ENCODE measurements at places on chromosomes 7 and 10.

DNA sequence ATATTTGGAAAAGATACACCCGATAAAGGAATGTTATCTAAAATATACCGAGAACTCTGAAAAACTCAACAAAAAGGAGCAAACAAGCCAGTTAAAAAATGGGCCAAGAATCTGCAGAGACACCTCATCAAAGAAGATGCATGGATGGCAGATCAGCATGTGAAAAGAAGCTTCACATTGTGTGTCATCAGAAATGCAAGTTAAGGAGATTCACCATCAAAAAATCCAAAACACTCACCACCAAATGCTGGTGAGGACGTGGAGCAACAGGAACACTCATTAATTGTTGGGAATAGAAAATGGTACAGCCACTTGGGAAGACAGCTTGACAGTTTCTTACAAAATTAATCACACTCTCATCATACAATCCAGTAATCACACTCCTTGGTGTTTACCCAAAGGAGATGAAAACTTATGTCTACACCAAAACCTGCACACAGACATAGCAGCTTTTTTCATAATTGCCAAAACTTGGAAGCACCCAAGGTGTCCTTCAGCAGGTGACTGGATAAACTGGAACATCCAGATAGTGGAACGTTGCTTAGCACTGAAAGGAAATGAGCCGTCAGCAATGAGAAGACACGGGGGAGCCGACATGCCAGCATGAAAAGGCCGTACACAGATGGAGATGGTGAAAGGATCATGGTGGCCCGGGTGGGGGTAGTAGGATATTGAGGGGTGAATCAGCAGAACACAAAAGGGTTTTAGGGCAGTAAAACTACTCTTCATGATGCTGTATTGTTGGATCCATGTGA is 27.9 kb upstream of the PWWP2B start:
- ATAC-seq, result no peak

DNA sequence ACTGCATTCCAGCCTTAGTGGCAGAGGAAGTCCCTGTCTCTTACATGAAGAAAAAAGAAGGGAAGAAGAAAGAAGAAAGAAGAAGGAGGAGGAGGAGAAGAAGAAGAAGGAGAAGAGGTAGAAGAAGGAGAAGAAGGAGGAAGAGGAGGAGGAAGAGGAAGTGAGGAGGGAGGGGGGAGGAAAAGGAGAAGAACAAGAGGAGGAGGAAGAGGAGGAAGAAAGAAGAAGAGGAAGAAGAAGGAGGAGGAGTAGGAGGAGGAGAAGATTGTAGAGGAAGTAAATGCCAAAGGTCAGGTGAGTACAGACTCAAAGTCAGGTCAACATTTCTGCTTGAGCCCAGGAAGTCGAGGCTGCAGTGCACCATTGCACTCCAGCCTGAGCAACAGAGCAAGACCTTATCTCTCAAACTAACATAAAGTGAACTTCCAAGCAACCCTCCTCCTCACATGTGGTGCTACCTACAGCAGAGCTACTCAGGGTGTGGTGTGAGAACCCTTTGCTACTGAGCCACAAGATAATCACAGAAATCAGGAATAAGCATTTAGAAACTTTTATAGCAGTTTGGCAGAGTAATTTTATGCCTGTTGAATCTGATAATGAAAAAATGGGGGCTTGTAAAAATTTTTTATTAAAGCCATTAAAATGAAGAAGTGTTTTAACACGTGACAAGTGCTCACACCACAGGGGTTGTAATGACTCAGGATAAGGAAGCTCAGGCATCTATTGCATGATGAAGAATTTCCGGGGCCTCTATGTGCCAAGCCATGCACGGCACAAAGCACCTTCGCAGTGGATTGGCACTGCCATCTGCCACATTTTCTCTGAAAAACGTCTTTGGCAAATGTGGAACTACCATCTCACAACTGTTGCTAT is 224.9 kb upstream of the AUTS2 start:
- ATAC-seq, result no peak

DNA sequence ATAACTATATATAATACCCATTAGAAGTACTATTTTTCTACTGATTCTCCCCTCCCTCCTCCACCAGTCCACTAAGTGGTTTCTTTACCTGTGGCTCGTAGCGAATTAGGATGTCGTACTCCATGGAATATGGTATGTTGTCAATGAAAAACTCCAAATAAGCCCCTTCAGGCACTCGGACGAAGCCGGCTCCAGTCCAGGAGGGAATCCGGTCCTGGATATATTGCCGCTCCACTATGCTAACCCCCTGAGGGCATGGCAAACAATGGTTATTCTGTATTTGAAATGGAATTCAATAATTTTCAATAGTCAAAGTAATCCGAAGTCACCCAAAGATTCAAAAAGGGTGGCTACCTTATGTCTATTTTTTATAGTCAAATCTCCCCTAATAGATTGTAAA is 40.1 kb downstream of the LAMB1 start:
- ATAC-seq, result no peak

- ATAC-seq, result no peak
These were observed 139.2 kb downstream of the C10orf105 start for GRCh38 chr10:71580415-71580814.

GRCh38 chr7:27784399-27785053 is 44.6 kb downstream of the TAX1BP1 start:
- peak; percentile 74 for ATAC-seq

GRCh38 chr10:89032141-89032891 is 41.7 kb downstream of the FAS start:
- ATAC-seq, result peak; percentile 95

- ATAC-seq, result no peak
These were observed 76.5 kb downstream of the ADCY1 start for GRCh38 chr7:45650404-45651394.

DNA sequence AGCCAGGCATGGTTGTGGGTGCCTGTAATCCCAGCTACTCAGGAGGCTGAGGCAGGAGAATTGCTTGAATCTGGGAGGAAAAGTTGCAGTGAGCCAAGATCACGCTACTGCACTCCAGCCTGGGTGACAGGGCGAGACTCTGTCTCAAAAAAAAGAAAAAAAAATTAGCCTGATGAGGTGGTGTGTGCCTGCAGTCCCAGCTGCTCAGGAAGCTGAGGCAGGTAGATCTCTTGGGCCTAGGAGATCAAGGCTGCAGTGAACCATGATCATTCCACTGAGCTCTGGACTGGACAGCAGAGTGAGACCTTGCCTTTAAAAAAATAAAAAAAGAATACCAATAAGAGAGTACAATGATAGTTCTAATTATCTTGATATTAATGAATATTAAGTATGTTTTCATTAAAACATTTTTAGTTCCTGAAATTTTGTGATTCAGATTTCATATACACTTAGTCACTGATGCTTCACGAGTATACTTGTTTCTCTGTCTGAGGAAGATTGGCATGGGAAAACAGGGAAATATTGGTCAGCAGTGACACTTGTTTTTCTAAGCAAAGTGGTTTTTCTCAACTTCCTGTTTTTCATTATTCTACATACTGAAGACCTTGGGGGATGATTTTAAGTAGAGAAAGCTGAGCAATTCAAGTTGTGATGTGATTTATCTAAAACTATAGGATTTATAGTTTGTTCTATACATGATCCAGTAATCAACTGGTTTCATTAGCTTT is 76.8 kb downstream of the ADK start:
- peak; percentile 71 for ATAC-seq

DNA sequence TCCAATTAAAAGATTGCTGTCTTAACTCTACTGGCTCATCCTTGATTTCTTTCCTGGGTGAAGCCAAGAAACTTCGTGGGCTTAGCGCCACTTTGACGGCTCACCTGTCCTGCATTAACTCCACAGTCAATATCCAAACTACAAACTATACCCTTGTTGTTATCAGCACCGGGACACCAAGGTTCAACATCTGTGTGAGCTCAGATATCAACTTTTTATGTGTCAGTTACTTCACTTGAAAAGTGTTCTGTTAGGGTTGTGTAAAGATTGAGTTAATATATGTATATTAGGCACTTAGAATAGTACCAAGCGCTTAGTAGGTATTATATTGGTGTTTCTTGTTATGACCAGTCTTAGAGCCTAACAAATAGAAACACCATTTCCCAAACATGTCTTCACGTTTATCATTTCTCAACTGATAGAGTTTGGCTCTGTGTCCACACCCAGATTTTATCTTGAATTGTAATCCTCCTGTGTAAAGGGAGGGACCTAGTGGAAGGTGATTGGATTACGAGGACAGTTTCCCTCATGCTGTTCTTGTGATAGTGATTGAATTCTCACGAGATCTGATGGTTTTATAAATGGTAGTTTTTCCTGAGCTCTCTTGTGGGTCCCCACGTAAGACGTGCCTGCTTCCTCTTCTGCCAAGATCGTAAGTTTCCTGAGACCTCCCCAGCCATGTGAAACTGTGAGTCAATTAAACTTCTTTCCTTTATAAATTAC is 19.0 kb upstream of the ST8SIA6 start:
- ATAC-seq, result no peak

- no peak for ATAC-seq
These were observed 15.9 kb downstream of the FAM149B1 start for GRCh38 chr10:73183667-73184281.

DNA sequence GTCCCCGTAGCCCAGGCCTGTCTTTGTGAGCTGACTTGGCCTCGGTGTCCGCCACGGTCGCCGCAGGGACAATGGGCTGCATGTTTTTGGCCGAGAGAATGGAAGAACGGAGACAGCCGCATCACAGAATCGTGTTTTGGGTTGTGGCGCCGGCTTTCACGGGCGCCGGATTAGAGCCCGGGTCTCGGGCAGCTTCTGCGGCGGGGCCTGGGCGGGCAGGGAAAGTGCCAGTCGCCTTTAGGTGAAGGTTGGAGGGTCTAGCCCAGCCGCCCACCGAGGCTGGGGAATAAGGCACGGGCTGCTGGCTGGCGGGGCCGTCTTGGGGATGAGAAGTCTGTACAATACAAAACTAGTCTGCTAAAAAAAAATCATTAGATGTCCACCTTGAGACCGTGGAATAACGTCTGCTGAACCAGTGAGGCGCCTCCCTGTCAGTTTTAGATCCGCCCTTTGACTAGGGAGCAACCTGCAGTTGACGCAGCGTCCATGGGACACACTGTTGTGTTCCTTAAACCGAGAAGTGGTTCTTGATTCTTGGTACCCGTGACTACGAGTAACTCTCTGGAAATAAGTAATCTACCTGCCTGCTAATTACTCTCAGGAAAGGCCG is 577 bp downstream of the DNAJB9 start:
- ATAC-seq, result peak; percentile 37

DNA sequence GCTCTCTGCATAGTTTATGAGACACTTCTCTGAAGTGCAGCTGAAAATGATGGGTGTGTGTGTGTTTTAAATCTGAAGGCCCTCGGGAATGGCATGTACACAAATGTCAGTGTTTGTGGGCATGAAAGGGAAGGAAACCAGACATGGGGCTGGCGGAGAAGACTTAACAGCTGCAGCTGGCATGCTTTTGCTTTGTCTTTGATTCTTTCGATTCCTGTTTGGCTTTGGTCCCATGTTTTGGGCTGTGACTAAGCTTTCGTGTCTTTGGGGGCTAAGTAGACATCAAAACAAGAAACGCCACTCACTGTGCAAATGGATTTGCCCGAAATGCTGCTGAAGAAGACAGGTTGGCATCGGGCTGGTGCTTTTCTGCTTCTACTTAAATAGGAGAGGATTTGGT is 179.3 kb downstream of the PFKFB3 start:
- ATAC-seq, result peak; percentile 88

DNA sequence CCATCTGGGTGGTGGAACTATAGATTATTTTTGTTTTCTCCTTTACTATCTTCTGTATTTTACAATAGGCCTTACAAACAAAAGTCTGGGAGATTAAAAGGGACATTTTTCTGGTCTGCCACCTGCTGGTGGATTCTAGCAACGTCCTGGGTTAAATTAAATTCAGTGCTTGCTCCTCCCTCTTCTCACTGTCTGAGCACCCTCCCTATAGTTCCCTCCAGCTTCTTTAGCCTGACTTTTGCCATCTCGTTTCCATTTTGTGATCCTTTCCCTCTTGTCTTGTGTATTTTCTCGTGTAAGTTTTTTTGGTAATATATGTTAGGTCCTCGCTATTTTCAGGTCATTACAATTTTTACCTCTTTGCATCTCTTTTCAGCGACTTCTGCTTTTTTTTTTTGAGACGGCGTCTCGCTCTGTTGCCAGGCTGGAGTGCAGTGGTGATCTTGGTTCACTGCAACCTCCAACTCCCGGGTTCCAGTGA is 16.1 kb downstream of the ANKRD16 start:
- ATAC-seq, result peak; percentile 79

DNA sequence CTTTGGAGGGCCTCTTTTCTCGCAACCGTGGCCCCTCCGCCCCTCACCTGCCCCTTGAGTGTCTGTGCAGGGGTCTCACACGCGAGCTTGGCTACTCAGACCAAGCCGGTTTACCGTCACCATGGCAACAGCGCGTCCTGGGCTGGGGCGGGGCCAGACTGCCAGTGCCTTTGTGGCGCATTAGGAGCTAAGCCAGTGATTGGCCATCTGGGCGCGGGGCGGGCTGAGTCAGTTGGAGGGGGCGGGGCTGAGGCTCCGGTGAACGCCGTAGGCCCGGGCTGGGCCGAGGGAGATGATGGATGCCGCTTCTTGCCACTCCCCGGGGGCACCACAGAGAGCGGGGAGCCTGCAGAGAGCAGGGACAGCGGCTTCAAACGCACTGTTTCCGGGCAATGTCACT is 48.7 kb upstream of the FXYD4 start:
- peak; percentile 100 for ATAC-seq

GRCh38 chr7:148289630-148290029 is 300.9 kb upstream of the C7orf33 start:
- ATAC-seq, result no peak

GRCh38 chr10:82515256-82515655 is 640.3 kb downstream of the NRG3 start:
- ATAC-seq, result no peak

DNA sequence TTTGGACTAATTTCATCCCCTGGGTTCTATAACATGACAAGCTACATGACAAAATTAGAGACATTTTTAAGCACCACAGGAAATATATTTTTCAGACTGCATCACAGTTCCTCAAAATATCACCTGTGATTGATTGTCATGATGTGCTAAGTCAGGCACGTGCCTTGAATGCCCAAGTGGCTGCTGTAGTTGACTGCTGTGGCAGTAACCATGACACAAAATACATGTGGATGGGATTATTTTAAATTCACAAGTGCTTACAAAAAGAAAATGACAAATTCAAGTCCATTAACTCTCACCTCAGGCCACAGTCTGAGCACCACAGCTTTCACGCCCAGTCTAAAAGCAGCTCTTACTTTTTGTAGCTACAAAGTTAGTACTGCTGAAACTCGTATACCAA is 45.5 kb downstream of the TNPO3 start:
- no peak for ATAC-seq

- ATAC-seq, result no peak
These were observed 66.0 kb upstream of the FHIP2A start for GRCh38 chr10:114755537-114755936.

GRCh38 chr10:103854265-103854685 is 1.1 kb downstream of the SH3PXD2A start:
- no peak for ATAC-seq

- no peak for ATAC-seq
These were observed 851 bp downstream of the KIFBP start for GRCh38 chr10:68989317-68989990.
